CD4-positive, alpha-beta T cell treated with Interferon gamma for 1 hour (primary cell): ENCODE measurements at places on chromosomes 1 and 21.

- no peak for DNase-seq
These were observed 34.1 kb downstream of the CFAP74 start for GRCh38 chr1:1969505-1969900.

DNA sequence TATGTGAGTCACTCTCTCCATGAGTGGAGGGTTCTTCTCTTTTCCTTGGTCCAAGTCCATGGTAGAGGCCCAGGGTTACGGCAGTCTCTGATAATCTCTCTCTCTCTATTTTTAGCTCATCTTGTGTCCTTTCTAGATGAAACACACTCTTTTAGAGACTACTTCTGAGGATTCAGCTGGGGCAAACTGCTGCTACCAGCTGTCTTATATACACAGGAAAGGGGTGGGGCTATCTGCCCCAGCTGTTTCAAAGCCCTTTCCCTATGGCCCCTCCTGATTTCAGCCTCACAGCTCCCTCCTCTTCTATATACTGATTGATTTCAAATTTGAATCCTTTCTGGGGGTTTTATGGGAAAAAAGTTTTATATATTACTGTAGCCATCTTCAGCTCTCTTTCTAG is 324.8 kb downstream of the RWDD3 start:
- DNase-seq: no peak

DNA sequence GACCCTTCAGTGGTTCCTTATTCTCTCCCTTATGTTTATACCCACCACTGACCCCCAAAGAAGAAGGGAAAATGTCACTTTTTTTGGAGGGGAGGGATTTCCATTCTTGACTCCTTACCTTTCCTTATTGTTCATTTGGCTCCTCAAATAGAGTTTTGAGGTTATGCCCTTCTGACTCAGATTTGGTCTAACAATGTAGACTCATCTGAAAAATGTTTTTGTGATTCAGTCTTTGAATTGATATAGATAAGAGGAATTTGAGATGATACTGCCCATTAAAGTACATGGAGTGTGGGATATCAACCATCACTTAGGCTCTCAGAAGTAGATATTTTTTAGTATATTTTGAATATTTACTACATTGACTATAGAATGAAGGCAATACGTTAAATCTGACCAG is 16.1 kb downstream of the USP1 start:
- no peak for DNase-seq

DNA sequence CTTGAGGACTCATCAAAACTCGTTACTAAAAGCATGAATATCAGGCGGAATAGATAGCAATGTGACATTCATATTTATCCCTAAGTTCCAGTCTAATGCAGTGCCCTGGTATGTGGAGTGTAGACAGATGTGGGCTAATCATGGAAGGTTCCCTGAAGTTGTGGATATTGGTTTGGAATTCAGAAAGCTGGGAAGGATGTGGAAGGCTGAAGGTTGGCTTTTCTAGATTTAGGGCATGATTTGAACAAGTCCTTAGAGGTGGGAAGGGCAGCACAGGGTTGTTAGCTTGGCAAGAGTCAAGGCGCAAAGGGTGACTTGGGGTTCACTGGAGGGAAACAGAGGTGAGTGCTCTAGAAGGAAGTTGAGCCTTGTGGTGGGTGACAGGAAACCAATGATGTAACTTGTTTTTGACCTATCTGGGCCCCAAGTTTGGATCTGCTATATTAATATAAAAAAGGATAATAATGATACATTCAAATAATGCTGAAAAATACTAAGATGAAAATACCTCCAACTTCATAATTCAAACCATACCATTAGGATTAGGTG is 21.9 kb downstream of the LGALS8 start:
- no peak for DNase-seq

DNA sequence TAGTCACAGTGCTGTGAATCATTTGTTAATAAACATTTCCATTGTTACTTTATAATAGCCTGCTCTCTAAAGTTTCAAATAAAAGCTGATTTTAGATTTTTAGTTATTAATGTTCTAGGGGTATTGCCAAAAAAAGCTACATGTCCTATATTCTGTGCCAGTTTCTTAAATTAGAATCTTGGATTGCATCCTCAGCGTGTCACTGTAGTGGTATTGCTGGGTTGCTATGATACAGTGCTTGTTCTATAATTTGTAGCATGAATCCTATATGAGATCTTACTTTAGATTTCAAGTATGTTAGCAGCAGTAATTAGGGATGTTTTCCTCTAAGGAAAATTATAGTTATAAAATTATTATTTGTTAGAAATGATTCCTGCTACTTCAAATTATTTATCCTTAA is 16.4 kb downstream of the PPP2R5A start:
- no peak for DNase-seq

GRCh38 chr1:89863165-89863830 is 42.5 kb downstream of the LRRC8D start:
- no peak for DNase-seq

DNA sequence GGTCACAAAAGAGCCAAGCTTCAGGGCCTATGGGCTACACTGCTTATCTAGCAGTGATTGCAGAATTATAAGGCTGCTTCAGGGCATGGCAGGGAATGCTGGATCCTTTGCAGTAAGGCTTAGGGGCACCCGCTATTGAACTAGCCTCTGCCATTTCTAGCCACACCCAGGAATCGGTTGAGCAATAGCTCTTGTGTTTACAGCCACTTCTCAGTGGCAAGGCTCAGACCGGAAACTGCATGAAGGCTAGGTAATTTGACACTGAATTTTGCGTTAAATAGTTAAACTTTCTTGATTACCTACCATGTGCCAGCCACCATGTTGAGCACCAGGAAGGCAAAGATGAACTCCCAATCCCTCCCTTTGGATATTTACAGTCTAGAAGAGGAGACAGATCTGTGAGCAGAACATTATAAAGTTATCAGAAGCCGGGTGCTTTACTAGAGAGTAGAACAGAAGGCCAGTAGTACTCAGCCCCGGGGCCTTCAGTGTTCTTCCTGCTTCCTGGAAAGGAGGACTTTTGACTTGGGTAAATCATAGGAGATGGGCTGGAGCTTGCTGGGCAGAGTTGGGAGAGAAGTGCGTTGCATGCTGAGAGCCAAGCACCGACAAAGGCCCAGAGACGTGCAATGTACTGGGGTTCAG is 98.6 kb upstream of the LPGAT1 start:
- peak; percentile 20 for DNase-seq

GRCh38 chr1:203272633-203273205 is 32.6 kb upstream of the BTG2 start:
- DNase-seq: no peak

GRCh38 chr1:205791568-205792180 is 16.4 kb upstream of the RAB29 start:
- DNase-seq: peak; percentile 58

GRCh38 chr1:239058190-239058589 is 328.2 kb upstream of the CHRM3 start:
- no peak for DNase-seq

GRCh38 chr1:60160141-60160540 is 86.6 kb upstream of the C1orf87 start:
- DNase-seq: no peak

DNA sequence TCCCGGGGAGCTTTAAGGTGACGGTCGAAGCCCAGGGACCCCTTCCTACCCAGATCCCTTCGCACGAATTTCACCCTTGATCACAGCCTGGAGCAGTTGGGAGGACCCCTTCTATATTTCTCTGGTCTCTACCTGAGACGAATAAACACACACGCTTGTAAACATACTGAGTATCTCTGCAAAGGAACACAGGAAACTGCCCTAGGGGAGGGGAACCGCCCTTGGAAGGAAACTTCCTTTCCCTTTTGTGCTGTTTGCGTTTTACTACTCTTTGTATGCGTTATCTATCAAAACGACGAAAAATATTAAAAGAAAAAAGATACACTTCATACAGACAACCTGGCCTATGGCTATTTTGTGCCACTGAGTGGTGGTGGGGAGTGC is 750 bp downstream of the NECAP2 start:
- DNase-seq: no peak

DNA sequence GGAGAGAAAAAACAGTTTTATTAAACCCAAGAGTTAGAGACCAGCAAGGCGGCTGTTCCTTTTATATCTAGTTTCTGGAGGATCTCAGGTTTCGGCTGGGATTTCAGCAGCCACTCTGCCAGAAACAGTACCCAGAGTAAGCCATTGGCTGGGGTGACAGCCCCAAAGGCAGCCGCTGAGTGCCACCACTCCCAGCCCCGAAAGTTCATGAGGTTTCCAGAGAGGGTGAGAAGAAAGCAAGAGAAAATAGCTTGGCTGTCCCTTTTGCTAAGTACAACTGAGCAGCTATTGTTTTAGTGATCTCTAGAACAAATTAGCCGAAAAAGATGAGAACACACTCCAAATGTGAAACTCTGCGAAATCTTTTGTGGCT is 1.2 kb downstream of the SH3BGR start:
- DNase-seq: no peak

- no peak for DNase-seq
These were observed 133.8 kb downstream of the LRRC40 start for GRCh38 chr1:70071601-70072000.

GRCh38 chr1:92817986-92818764 is 13.7 kb upstream of the RPL5 start:
- DNase-seq: no peak

GRCh38 chr21:16454399-16454798 is 724.6 kb downstream of the USP25 start:
- DNase-seq: no peak

DNA sequence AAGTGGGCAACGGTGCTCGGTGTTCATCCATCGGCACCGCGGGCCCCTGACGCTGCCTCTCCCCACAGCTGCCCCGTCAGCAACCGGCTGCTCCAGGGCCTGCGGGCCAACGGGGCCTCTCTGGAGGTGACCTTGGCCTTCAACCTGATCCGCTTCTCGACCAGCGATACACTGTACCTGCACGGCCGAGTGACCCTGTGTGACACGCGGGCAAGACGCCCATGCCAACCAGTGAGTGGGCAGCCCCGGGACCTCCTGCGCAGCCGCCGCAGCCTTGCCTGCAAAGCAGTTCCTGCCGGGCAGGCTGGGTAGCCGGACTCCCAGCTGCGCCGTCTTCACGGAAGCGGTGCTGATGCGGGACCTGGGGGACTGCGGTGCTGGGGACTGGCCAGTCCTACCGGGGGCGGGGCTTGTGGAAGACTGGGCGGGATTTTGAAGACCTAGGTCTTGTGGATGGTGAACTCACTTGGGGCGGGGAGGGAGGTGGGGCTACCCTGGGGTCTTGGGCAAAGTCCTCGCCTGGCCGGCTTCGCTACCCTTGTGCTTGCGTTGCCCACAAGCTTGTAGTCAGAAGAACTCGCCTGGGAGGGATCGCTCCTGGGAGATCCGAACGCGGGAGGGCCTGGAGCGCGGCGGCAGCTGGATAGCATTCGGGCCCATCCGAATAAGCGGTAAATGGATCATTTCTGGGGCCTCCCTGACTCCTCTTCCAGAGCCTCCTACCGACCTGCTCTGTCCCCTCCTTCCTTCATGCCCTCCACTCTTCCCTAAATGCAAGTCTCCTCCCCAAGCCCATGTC is 8.8 kb upstream of the CEP85 start:
- peak; percentile 52 for DNase-seq

DNA sequence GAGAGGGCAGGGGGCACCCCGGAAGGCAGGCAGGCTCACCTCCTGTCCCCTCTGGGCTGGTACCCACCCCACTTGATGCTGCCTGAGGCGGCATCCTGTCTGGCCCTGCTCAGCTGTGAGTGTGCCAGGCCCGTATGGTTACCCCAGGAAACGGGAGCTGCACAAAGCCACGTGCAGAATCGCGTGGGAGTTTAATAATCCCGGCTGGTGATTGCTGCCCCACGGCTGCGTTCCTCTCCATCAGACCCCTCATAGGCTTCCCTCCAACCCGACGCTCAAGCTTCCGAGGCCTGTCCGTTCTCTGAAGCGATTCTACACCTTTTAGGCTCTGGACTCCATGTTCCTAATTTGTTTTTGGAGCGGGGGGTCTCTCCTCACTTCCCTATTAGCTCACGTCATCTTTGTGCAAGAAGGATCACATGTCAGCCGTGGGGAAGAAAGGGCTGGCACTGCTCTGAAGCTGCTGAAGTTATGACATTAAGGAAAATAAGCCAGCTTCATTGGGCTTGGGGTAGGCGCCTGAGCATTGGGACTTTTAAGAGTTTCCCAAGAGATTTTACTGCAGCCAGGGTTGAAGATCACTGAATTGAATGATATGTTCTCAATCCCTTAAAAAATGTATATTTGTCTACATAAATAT is 1.1 kb upstream of the B3GALT5 start:
- no peak for DNase-seq

GRCh38 chr1:10253755-10254154 is 43.4 kb downstream of the KIF1B start:
- no peak for DNase-seq

DNA sequence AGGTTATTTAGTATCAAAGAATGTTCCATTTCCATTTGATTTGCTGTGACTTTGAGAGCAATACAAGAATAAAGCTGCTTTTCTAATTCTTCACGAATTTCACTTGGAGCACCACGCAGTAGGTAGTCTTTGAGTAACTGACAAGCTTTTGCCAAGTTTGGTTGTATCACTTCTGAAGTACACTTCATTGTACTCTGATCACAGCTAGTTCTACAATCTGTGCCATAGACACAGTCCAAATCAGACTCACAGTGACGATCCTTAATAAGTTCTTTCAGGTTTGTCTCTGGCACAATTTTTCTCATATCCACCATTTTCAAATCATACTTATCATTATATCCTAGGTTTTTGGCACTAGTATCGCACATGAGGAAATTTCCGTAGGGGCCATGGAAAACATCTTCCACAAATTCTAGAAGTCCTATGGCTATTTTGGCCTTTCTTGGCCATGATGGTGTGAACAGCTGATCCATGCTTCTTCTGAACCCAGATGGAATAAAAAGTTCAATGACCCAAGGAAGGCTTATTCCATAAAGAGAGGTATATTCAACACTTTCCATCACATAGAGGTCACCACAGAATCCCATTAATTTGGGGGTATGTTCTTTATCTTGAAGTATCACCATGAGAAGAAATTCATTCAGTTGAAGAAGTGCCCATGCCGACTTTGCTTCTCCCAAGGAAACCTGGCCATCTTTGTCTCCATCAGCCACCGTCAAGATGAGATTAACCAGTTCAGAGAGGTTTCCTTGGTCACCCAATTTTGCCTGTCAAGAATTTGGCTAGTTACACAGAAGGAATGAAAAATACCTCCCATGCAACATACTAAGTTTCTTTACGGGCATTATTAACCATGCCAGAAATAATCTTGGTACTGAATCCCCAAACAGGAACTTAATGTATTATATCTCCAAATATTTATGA is 11.9 kb downstream of the RPL5 start:
- no peak for DNase-seq
